Activated naive CD4-positive, alpha-beta T cell treated with Interleukin-2 at 50 U/mL for 16 hours (primary cell): ENCODE measurements at places on chromosomes 11 and 22.

DNA sequence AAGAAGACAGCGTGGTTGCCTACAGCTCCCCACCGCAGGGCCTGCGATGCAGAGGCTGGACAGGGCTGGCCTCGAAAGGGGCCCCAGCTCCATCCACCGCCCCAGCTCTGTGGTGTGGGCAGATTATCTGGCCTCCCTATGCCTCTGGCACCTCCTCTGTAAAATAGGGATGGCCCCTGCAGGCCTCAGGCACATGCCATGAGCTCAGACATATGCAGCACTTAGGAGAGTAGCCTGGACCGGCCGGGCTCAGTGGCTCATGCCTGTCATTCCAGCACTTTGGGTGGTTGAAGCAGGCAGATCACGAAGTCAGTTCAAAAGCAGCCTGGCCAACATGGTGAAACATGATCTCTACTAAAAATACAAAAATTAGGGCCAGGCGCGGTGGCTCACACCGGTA is 7.4 kb downstream of the APOBEC3D start:
- DNase-seq = no peak

- no peak for DNase-seq
Observed at GRCh38 chr11:15347969-15348734, 233.4 kb downstream of the INSC start.

DNA sequence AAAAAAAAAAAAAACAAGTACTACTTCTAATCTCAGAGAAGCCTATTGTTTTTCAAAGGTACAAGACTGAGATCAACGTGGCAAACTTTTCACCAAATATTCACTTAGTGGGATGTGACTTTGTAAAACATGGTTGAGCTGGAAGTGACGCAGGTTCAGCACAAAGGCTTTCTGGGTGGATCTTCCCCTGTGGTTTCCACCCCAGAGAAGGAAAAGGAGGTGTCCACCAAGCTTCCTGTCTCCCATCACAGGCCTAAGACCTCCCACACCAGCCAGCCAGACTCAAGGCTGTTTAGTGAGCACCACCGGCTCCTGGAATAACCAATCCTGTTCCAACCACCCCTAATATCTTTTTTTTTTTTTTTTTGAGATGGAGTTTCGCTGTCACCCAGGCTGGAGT is 5.7 kb downstream of the TMEM184B start:
- peak; percentile 38 for DNase-seq

DNA sequence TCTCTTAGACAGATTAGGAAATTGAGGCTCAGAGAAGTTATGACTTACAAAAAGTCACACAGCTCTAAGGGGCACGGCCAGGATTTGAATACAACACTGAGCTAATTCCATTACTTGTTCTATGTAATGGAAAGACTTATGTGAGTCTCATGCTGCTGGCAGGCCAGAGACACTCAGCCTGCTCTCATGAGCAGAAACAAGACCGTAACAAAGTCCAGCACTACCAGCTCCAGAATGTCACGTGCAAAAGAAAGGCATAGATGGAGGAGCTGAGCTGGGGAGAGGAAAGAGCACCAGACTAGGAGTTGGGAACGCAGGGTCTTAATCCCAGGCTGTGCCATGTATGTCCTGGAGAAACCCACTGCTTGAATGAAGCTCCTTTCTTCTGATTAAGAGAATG is 1.8 kb downstream of the CHRDL2 start:
- DNase-seq = no peak

DNA sequence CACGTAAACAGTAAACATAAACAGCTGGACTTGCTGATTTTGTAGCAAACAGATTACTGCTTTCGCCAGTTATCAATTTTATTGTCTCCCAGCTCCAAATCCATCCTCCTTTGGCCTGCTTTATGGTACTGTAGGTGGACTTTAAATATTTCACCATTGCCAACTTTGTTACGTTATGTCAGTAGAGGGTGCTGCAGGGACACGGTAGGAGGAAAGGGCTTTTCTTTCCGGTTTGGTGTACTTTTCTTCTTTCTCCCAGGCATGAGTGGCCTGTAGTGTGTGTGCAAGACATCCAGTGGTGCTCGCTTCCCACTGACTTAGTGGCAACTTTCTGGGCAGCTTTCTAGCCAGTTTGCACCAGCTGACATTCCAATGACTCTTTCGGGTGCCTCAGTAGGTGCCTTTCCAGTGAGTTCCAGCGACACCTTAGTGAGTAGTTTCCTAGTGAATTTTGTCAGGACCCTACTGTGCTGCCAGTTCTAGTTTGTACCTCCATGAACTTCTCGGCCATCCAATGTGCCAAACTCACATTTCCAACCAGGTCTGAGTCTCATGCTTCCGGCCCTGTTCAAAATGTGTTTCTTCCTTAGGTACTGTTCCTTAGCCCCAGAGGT is 267.6 kb upstream of the TENM4 start:
- no peak for DNase-seq

GRCh38 chr11:8365216-8365941 is 101.7 kb upstream of the LMO1 start:
- DNase-seq = no peak
